Calu3 (cell line): ENCODE measurements at places on chromosomes 11 and 22.

- no peak for DNase-seq
Observed at GRCh38 chr22:49213731-49214352, 613.8 kb downstream of the BRD1 start.

- DNase-seq, result no peak
Observed at GRCh38 chr22:45071618-45072017, 61.8 kb upstream of the PHF21B start.

DNA sequence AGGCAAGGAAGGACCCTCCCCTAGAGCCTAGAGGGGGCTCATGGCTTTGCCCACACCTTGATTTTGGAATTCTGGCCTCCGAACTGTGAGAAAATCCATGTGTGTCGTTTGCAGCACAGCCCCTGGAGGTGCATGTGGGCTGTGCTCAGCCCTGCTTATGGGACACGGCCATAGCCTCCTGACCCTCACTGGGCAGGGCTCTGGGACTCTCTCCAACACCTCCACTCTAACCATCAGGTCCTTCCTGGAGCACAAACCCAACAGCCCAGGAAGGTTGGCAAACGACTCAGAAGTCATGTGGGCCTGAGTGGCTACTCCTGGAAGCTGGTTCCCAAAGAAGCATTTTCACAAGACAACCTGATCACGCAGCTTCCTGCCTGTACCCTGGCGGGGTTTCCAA is 144.1 kb downstream of the CTTN start:
- DNase-seq, result no peak

GRCh38 chr11:132245403-132246385 is 875.3 kb downstream of the NTM start:
- DNase-seq, result no peak

GRCh38 chr22:46674906-46675305 is 54.7 kb downstream of the GRAMD4 start:
- no peak for DNase-seq

GRCh38 chr22:41021061-41021612 is 70.0 kb downstream of the RBX1 start:
- DNase-seq, result no peak

- no peak for DNase-seq
Observed at GRCh38 chr22:27205492-27206373, 548.3 kb downstream of the MIAT start.

- DNase-seq, result peak; percentile 30
Observed at GRCh38 chr22:37500745-37501609, 14.8 kb upstream of the MFNG start.

- no peak for DNase-seq
Observed at GRCh38 chr11:35242412-35243242, 103.7 kb downstream of the CD44 start.

DNA sequence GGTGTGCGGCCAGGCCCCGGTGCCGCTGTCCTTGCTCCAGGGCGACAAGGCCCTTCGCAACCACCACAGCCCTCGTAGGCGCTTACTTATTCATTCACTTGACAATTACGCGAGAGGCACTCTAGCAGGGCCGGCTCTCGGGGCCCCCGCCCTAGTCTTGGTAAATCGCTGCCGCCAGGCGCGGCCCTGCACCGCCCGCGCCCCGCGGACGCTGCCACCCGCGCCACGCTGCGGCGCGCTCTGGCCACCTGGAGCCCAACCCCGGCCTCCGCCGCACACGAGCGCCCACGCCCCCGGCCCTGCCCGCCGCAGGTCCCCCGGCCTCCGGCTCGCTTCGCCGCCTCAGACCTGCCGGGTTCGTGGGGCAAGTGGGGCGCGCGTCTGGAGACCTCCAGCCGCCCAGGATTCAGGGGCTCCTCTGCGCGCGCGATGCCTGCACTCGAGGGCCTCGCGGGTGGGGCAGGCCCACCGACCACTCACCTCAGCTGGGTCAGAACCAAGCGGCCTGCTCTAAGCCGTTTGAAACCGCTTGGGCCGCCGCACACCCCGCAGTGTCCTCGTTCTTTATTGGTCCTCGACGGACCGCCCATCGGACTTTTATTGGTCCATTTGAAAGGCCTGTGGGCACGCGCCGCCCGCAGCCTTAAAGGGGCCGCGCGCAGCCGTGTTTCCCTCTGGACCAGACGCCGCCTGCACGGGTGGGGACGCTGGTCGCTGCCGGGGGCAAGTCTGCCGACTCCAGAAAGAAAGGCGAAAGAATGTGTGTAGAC is at the start of gene CKAP5:
Gene CKAP5 (minus strand): TSS at position 541 of the 770 bp plus-strand sequence. CDS start 25,049 bp downstream, outside the sequence.
- DNase-seq, result peak; percentile 89

DNA sequence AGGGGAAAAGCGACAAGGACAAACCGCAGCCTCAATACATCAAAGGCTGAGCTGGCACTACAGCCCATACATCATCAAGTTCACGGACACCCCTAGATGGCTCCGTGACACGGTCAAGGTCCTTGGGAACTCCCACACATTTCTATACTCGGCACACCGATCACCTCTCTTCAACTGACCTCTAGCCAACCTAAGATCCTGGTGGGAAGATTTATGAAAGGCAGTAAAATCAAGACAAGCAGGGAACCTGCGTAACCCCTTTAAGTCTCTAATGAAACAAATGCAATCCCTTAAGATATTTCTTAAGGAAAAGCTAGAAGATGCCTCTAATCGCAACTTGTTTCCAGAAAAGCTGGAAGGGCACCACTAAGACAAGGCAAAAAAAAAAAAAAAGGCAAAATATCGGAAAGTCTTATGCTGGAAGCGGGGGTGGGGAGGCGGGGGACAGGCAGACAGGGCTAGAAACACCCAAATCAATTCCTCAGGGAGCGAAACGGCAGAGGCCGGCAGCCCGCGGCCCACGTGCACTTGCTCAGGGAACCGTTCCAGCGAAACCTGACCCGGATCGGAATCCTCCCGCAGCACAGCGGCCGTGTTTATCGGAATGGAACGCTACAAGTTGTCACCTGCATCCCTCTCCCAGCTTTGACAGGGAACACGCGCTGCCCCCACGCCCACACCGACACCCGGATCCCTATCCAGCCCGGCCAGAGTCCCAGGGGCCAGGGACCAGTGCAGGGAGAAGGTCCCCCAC is 1.4 kb downstream of the ARHGAP20 start:
- no peak for DNase-seq

GRCh38 chr11:2128511-2129307 is 10.5 kb downstream of the IGF2 start:
- no peak for DNase-seq

GRCh38 chr11:21429401-21429800 is 760.0 kb downstream of the NELL1 start:
- no peak for DNase-seq

DNA sequence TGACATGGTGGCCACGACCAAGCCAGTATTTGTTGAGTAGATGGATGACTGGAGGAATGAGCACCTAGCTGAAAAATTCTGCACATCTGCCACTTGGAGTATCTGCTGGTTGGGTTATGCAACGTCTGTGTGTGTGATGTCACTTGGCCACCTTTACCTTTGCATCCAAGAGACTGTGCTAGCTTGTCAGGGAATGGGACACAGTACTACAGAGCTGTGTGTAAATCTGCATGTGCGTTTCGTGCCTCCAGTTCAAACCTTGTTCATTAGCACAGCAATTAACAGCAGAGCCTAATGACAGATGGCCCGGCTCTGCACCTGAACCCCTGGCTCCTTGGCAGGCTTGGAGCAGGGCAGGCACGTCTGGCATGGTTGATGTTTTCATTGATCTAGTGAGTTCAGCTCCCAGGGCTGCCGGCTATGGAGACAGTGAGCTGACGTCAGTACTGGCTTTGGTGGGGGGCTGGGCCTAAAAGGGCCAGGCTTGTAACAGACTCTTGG is 188.4 kb upstream of the NAV2 start:
- peak; percentile 15 for DNase-seq

DNA sequence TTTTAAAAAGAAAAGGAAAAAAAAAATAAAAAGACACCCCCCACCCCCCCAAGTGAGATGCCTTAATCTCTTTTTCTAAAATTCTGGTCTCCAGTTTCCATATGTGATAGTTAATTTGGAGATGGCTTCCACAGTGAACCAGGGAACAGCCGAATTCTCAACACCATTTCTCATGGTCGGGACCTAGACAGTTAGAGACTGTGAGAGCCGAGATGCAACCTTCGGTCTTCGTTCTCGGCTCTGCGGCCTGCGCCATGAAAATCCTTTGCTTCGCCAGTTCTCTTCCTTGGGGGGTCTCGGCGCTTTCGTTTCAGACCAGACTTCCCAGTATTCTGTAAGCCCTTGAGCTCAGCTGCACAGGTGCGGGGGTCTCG is 723 bp downstream of the CACNG2 start:
- DNase-seq, result no peak

- DNase-seq, result peak; percentile 67
Observed at GRCh38 chr11:46369458-46370152, 11.9 kb upstream of the MDK start.

DNA sequence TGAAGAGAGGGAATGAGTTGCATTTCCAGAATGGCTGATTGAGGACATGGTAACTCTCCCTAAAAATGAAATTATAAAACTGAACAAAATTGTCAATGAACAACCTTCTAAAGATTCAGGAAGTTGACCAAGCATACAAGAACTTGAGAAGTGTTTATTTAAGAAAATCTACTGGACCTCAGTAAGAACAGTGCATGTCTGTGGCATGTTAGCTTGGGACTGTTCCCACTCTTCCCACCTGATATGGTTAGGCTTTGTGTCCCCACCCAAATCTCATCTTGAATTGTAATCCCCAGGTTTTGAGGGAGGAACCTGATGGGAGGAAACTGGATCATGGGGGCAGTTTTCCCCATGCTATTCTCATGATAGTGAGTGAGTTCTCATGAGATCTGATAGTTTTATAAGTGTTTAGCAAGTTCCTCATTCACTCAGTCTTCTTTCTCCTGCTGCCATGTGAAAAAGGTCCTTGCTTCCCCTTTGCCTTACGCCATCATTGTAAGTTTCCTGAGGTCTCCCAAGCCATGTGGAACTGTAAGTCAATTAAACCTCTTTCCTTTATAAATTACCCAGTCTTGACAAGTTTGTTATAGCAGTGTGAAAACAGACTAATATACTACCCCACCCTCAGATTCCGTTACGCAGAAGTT is 15.4 kb downstream of the MS4A13 start:
- no peak for DNase-seq

- no peak for DNase-seq
Observed at GRCh38 chr22:30742291-30743256, 47.9 kb downstream of the OSBP2 start.

DNA sequence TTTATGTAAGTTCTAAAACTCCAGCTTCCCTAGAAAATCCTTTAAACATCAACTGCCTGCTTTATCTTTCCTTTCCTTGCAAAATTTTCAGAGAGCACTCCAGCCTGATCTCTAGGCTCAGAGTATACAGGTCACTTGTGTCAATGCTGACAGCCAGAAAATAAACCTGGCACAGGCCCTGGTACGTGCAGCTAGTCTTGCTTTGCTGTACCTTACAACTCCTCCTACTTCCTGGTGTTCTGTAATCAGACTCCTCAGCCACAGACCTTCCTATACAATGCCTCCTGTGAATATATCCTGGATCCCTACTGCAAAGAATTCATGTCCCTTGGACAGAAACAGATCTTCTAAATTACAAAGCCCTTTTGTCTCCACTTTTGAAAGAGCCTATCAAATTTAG is 24.2 kb upstream of the TMEM123 start:
- DNase-seq, result peak; percentile 38

- peak; percentile 32 for DNase-seq
Observed at GRCh38 chr11:84384731-84385130, 1098.6 kb upstream of the CCDC90B start.

- DNase-seq, result peak; percentile 82
Observed at GRCh38 chr11:120316880-120317688, 8.0 kb upstream of the TLCD5 start.

DNA sequence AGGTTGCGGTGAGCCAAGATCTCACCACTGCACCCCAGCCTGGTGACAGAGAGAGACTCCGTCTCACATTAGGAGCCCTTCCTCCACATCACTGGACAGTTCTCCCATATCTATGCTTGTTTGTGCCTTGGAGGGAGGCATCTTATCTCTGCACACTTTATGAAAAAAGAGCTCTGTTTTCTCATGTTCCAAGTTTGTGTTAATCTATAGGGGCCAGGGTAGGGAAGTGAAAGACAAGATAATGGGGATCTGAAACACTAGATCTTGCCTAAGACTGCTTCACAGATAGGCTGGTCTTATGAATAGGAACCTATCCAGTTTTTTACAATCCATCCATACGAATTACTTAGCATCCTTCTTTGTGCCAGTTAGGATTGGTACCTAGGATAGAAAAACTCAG is 17.1 kb downstream of the OR6Q1 start:
- no peak for DNase-seq

GRCh38 chr11:16779436-16779835 is 41.0 kb downstream of the C11orf58 start:
- DNase-seq, result no peak

- no peak for DNase-seq
Observed at GRCh38 chr11:14611939-14612338, 31.7 kb upstream of the PDE3B start.

DNA sequence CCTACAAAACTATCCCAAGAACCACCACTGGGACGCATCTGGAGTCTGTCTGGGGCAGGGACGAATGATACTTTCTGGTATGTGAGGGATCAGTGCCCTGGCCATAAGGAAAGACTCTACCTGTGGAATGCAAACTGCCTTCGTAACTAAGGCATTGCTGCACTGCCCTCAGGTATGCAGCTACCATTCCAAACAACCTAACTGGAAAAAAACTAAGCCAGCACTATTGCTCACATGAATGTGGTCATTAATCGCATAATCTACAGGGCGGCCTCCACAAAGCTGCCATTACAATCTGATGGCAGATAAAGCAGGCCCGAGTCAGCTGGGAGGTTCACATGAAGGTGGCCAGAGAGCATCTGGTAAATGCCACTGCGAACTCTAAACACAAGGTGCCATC is 3.9 kb downstream of the PACSIN2 start:
- no peak for DNase-seq

- DNase-seq, result no peak
Observed at GRCh38 chr11:73325036-73325981, 17.2 kb downstream of the ARHGEF17 start.

GRCh38 chr11:85827748-85828639 is 17.1 kb upstream of the SYTL2 start:
- DNase-seq, result no peak
